ENCODE measurements at places on chromosomes 7 and 10.

DNA sequence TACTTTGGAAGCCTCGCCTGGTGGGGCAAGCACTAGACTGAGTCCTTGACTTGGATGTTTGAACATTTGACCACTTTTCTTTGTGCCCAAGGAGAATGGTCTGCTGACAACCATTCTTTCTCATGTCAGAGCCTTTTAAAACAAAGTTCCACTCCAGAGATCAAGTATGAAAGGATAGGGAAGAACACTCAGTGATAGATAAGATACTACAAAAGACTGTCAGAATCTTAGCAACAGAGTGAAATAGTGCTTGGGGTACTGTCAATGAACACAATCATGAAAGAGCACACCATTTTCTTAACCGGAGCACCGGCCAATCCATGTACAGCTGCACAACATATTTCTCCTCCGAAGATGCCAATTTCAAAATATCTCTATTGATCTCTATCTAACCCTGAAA is 82.8 kb upstream of the ADO start:
- DNase-seq, result no peak

- DNase-seq, result no peak
Measured at GRCh38 chr10:26854524-26854923, 6.2 kb downstream of the ABI1 start.

DNA sequence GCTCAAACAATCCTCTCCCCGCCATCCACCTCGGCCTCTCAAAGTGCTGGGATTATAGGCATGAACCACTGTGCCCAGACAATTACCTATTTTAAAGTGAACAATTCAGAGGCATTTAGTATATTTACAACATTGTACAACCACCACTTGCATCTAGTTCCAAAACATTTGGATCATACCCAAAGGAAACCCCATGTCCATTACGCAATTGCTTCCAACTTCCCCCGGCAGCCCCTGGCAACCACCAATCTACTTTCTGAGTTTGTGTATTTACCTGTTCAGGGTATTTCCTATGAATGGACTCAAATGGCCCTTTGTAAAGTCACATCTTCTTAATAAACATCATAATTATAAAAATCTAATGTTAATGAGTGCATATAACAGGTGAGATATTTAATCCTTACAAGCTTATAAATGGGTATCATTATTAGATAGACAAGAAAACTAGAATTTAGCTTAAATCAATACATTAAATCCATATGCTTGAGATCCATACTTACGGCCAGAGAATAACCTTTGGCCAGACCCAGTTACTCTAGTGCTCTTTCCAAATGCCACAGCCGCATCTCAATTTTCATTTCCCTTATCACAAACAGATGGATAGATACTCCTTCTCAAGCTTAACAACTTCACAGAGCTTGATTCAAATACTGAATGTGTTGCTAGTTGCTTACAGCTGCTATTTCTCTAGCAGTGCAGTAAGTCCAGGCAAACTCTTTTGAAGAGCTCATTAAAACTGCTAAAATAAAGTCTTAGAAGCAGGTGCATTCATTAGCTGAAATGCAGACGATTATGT is 133.4 kb upstream of the MKLN1 start:
- no peak for DNase-seq

DNA sequence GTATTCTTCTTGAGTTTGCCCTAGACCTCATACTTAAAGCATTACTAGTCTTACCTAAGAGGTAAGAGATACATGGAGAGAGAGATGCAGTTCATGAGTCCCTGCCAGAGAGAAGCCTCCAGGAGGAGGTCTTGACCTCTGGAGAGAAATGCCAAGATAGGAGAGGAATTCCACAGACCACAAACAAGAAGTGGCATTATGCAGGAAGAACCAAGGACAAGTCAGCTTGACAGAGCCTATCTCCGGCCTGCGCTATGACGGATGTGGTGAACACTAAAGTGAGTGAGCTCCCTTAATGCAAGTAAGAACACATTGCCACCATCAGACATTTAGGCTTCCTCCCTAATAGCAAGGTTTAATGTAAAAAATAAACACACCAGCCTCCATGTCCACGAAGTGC is 27.9 kb upstream of the COL1A2 start:
- DNase-seq, result no peak

- DNase-seq, result no peak
Measured at GRCh38 chr7:77281780-77282478, 82.3 kb upstream of the FGL2 start.

DNA sequence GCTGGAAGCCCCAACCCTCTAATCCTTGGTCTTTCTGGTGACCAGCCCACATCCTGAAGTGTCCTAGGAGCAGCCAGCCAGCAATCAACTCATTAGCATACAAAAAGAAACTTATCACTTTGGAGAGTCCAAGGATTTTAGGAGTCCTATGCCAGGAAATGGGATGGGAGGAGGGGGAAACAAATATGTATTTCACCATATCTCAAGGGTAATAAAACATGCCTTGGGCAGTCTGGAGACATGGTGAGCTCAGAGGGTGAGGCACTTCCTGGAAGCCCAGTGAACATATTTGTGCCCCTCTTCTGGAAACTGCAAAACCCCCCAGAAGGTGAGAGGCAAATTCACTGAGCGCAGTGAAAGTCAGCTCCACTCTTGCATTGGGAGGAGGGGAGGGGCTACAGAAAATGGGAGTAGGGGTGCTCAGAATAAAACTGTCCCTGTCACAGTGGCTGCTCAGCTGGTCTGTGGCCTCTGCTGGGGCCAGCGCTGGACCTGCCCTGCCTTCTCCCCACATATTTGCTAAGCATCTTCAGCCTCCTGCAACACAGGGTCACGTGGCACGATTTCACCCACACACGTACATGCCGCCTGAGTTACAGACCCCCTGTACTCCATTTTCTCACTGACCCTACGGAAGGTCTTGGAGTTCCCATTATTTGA is 17.7 kb upstream of the ZMIZ1 start:
- DNase-seq, result no peak

- no peak for DNase-seq
Measured at GRCh38 chr7:45007106-45007505, 7.1 kb downstream of the CCM2 start.

- DNase-seq, result peak; percentile 68
Measured at GRCh38 chr7:19677180-19677579, 31.7 kb downstream of the POLR1F start.

- DNase-seq, result no peak
Measured at GRCh38 chr7:114715907-114716306, 206.0 kb upstream of the MDFIC start.

DNA sequence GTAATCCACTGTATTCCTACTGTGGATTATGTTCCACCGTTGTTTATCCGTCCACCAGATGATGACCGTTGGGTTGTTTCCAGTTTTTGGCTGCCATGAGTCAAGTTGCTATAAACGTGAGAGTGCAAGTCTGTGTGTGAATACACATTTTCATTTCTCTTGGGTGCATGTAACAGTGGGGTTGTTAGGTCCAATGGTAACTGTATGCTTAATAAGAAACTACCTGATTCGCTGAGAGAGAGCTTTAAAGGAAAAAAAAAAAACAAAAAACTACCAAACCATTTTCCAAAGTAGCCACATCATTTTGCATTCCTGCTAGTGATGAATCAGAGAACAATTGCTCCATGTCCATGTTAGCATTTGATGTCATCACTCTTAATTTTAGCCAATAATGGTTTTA is 15.9 kb downstream of the UBN2 start:
- DNase-seq, result peak; percentile 39

- DNase-seq, result no peak
Measured at GRCh38 chr10:77388571-77389100, 249.0 kb downstream of the KCNMA1 start.

GRCh38 chr7:85186083-85186520 is 754 bp downstream of the SEMA3D start:
- no peak for DNase-seq

DNA sequence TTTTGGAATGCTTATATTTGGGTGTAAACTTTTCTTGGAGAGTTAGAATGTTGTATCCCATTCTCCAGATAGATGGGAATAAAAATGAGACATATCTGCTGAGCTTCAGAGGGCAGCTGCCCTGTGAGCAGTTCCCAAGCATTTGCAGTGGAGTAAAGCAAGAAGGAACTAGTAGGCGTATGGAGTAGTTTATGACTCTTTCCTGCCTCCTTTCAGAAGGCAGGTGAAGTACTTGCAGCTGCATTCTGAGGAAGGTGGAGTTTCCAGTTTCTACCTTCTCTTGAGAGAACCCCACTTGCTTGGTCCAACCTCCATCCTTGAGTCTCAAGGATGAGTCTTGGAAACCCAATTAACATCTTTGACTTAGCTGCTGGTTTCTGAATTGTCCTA is 563.6 kb downstream of the LRMDA start:
- no peak for DNase-seq

DNA sequence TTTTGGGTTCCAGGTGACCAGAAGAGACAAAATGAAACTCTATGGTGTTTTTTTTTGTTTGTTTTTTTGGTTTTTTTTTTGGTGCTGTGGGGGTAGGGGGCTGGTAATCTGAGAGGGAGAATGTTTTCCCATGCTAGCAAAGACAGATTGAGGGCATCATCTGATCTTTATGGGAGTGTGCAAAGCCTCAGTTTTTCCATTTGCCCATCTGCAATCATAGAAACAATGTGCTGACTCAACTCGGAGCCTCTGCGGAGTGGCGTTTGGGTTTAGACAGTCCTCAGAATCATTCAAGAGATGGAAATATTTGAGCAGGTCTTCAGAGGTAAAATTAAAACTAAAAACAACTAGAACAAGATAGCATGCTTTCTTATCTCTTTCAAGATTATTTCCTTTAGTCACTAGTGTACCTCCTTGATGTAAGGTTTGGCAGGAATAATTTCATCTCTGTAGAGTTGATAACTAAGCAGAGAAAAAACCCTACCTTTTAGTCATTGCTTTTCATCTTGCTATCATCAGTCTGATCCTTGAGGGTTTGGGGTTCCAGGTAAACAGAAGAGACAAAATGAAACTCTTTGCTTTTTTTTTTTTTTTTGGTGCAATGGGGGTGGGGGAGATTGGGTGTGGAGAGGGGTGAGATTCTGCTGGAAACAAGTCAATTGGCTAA is 18.0 kb downstream of the CNNM2 start:
- DNase-seq, result no peak

DNA sequence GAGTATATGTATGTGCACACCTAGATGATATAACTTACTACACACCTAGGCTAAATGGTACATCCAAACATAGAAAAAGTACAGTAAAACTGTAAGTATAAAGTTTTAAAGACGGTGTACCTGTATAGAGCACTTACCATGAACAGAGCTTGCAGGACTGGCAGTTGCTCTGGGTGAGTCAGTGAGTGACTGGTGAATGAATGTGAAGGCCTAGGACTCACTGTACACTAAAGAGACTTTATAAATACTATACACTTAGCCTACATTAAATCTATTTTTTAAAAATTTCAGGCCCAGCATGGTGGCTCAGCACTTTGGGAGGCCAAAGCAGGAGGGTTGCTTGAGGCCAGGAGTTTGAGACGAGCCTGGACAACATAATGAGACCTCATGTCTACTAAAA is 195.3 kb downstream of the FZD1 start:
- no peak for DNase-seq

GRCh38 chr10:75617485-75618155 is 186.2 kb downstream of the LRMDA start:
- no peak for DNase-seq

GRCh38 chr10:120457431-120458172 is 575 bp downstream of the PLPP4 start:
- DNase-seq, result no peak

DNA sequence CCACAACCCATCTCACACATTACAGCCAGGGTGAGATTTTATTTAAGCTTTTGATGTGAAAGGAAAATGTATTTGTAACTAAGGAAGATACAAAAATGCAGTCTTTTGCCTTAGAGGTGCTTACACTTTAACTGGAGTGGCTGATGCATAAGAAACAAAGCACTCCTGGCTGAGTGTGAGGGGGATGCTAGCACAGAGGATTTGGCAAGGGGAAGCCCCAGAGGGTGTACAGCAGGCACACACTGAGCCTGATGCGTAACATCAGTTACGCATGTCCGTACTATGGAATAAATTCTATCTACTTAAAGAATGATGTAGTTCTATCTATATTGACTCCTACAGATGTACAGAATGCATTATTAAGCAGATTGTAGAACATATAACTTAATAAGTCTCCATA is 17.8 kb downstream of the GIMAP8 start:
- no peak for DNase-seq

GRCh38 chr7:110877016-110877415 is 213.9 kb upstream of the LRRN3 start:
- no peak for DNase-seq

DNA sequence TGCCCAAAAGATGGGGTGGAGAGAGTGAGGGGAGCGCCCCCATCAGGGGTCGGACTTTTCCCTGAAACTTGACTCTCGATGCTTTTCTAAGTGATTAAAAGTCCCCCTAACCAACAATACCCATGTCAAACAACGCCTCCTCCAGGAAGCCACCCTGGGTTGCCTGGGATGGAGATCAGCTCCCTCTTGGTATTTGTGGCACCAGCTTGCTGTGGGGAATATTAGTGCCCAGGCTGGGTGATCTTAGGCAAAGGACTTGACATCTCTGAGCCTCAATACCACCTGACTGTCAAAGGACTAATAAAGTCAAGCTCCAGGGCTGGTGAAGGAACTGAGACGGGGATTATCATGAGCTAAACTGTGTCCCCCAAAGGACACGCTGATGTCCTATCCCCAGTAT is 18.2 kb upstream of the ELFN1 start:
- no peak for DNase-seq

- DNase-seq, result no peak
Measured at GRCh38 chr7:103065667-103066066, 8.9 kb downstream of the FBXL13 start.

- DNase-seq, result no peak
Measured at GRCh38 chr7:121157885-121158590, 169.5 kb downstream of the CPED1 start.

GRCh38 chr7:5507013-5507412 is 83.4 kb upstream of the TNRC18 start:
- DNase-seq, result no peak

DNA sequence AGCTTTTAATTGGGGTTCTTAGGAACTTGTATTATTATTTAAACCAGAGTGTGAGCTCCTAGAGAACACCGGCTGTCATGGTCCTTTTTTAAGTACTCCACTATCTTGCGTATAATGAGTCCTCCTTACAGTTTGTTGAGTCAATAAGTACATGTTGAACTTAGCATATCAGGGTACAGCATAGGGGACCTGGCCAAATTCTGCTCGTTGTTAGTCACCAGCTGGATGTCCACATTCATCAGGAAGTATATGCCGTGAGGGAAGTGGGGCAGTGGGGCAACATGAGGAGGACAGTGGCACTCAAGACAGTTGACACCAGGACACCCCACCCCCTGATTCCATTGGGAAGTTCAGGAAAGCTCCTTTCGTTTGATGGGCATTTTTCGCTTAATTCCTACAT is 16.6 kb downstream of the RPP30 start:
- no peak for DNase-seq

GRCh38 chr7:85285527-85285926 is 98.7 kb upstream of the SEMA3D start:
- no peak for DNase-seq

GRCh38 chr7:46568420-46569132 is 647.5 kb upstream of the IGFBP3 start:
- DNase-seq, result no peak

DNA sequence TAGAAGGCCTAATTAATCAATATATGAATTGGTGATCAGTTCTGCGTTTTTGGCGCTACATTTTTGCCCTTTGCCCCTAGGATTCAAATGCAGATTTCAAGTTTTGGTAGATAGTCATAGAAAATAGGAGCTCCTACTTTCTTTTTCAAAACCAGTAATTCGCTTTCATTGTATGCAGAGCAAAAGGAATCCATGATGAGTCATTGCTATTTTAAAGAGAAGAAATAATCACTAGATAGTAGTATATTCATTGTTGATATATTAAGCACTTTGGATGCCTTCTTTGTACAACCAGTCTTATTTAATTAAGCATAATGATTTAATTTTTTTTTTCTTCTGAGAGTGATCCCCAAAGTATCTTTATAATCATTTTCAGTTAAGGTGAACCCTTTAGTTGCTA is 50.3 kb downstream of the CSTF2T start:
- DNase-seq, result no peak
